Right lobe of liver (tissue), 6 donors: ENCODE measurements at places on chromosomes 6 and 20. TPM values are rescaled to one million over a fixed set of nuclear protein-coding genes. Genes with fewer than 3 reads are reported as not detected.

Gene IRF4
- 1.5 TPM for total RNA-seq

DNA sequence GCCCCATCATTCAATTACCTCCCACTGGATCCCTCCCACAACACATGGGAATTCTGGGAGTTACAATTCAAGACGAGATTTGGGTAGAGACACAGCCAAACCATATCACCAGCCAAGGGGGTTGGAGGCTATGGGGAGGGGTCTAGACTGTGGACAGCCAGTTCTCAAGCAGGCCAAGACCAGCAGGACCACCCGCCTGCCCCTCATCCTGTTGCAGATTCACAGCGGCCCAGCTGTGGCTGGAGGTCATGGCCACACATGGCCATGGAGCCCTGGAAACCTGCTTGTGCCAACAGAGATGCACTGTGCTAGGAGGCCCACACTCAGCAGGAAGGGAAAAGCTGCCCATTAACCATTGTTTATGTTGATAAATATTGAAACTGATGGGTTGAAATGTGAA lies 240.5 kb downstream of the TTLL2 start:
- no peaks in the 10 kb centered on the region for H3K4me1 ChIP-seq
- no peak for DNase-seq
- H3K27me3 ChIP-seq, result no peaks in the 10 kb centered on the region
- no peak overlapping the region for H3K4me3 ChIP-seq

- no peak overlapping the region for H3K4me3 ChIP-seq
- no peaks in the 10 kb centered on the region for H3K27me3 ChIP-seq
- no peak overlapping the region for H3K27ac ChIP-seq
- DNase-seq, result no peak
- H3K36me3 ChIP-seq, result no peaks in the 10 kb centered on the region
Measured at GRCh38 chr6:108368431-108369030, 73.7 kb downstream of the AFG1L start.

DNA sequence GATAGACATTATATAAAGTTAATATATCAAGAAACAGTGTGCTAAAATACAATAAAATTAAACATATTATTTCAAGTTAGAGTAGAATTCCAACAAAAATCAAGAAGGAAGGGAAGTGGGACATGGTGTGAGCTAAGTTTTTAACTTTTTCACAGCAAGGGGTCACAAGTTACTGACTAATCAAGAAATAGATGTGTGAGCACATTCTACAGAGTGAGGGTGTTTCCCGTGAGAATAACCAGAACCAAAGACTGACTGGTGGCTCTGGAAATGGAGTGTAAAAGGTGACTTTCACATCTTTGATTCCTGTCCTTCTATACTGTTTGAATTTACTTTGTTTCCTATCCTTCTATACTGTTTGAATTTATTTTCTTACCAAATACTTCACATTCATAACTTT lies 206.6 kb downstream of the TASP1 start:
- H3K36me3 ChIP-seq, result no peaks in the 10 kb centered on the region
- H3K4me3 ChIP-seq, result no peak overlapping the region
- no peaks in the 10 kb centered on the region for H3K4me1 ChIP-seq
- no peak for DNase-seq
- no peaks in the 10 kb centered on the region for H3K27me3 ChIP-seq
- no peak overlapping the region for H3K27ac ChIP-seq

Gene MYBL2
- total RNA-seq, result not detected

DNA sequence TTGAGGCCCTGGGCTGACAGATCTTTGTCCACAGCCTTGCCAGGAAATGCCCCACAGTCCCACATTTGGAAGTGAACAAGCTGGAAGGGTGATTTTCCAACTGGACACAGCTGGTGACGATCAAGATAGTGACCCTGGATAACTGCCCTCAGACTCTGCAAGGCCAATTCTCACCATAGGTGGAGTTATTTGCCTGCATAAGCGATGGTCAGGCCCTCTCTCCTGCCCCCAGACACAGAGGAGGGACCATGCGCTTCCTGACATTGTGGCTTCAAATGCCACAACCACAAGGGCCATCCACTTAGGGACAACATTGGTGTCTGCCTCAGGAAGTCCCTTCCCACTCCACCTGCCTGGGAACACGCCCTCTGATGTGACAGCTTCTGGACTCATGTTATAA lies 96.0 kb downstream of the JPH2 start:
- no peak overlapping the region for H3K27ac ChIP-seq
- no peak for DNase-seq
- H3K4me1 ChIP-seq, result no peaks in the 10 kb centered on the region
- H3K27me3 ChIP-seq, result no peaks in the 10 kb centered on the region
- no peaks in the 10 kb centered on the region for H3K36me3 ChIP-seq

Gene COL19A1
- 0.37 TPM for total RNA-seq

DNA sequence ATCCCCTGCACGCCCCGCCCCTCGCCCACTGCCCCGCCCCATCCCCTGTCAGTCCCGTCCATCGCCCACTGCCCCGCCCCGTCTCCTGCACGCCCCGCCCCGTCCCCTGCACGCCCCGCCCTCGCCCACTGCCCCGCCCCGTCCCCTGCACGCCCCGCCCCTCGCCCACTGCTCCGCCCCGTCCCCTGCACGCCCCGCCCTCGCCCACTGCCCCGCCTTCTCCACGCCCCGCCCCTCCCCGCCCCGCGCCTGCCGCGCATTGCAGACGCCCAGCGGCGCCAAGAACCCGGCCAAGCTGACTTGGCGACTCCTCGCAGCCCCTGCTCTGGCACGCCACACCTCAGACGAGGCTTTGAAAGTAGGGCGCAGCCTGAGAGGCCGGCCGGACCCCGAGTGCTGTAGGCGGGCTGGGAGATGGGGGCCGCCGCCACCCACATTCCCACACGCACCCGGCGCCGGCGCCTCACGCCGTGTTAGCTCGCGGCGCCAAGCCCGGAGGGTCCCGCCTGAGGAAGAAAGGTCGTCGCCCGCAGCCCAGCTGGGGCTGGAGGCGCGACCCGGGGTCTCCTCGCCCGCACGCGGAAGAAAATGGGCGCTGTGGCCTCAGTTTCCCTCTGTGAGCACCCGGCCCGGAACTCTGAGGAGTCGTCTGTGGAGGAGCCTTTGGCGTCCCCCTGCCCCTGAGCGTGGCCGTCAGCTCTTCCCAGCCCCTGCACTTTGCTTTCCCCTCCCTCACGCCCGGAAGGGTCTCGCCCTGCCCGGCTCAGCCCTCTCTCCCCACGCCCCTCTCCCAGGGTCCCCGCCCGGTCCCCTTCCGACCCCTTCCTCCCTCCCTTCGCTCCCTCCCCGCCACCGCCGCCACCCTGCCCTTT lies at the start of gene RAD21L1:
Gene RAD21L1, plus strand, starts transcription at position 262 of the 872 bp plus-strand sequence. CDS start 2,410 bp downstream, outside the sequence.
- H3K36me3 ChIP-seq, result no peaks in the 10 kb centered on the region
- H3K27ac ChIP-seq, result no peak within 1 kb of the TSS
- H3K27me3 ChIP-seq, result no peaks in the 10 kb centered on the region
- H3K4me3 ChIP-seq, result peak within 1 kb of the TSS; percentile 50
